Activated CD4-positive, alpha-beta T cell treated with anti-CD3 and anti-CD28 coated beads, Interleukin-2, amount 50 U/mL, for 24 hours (primary cell): ENCODE measurements at places on chromosomes 5 and 9.

DNA sequence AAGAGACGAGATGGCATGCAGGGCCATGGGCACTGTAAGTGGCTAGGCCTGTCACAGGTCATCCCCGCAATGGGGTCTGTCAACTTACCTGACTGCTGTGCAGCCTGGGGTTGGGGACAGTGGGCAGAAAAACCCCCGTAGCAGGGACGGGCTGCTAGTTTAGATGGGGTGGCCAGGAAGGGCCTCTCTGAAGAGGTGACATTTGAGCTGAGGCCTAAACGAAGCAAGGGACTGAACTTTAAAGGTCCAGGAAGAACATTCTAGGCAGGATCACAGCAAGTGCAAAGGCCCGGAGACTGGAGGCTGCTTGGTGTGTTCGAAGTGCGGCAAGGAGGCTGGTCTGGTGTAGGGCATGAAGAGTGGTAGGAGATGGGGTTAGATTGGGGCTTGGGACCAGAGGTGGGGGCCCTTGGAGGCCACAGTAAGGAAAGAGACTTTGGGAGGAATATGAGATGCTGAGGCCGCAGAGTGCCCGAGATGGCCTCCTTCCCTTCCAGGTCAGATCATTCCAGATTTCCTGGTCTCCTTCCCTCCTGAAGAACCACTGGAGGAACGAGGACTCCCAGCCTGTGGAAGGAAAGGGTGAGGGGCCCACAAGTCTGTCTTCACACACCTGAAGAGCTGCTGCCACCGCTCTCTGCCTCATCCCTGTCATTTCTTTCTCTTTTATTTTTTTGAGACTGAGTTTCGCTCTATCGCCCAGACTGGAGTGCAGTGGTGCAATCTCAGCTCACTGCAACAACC, 37.9 kb upstream of the SH3PXD2B start:
- no peak for DNase-seq

GRCh38 chr9:87099407-87099806, 152.1 kb upstream of the GAS1 start:
- no peak for DNase-seq

DNA sequence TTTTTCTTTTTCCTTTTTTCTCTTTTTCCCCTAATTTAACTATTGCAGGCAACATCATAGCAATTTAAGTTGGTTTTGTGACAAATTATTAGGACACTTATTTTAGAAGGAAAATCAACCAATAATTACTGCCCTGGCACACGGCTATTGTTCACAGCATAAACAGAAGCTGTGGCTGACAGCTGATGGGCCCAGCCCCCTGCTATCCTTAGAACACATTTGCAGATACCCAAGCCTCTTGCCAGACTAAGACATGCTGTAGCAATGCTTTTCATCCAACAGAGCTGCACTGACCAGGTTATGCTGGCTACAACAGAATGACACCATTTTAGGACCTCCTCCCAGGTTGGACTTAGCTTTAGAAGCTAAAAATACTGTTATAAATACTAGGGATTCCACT, 852.7 kb upstream of the DMAC1 start:
- DNase-seq, result no peak

GRCh38 chr5:61397238-61397637, 65.2 kb downstream of the ZSWIM6 start:
- no peak for DNase-seq

DNA sequence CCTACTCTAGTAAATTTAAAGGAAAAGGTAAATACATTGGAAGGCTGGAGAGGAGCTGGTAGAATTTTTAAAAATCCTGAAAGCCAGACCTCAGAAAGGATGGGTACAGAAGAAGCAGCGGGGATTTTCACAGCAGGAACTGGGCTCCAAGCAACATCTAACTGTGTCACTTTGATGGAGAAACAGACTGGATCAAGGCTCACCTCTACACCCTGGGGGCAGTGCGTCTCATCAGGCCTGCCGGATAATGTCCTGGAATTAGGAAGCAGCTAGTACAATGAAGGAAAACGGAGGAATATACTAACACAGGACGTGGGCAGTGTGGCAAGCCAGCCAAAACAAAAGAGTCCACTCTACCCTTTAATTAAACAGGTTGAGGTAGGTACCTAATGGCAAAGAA, 463.6 kb downstream of the TAF11L14 start:
- no peak for DNase-seq

DNA sequence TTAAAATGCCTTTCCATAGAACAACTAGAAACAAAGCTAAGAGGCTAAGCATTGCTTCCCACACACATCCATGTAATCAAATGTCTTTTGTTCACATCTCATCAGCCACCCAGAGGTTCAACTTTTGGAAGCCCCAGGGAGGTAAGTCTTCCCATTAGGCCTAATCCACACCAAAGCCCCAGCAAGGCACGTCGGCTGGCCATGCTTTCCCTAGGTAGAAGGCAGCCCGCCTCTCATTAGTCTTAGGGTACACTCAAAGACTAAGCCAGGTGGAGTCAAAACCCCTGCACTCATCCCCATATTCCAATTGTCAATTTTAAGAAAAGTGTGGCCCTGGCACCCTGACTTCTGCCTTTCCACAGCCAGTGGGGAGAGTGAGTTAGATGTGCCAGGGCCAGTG, 87.9 kb downstream of the ATPSCKMT start:
- DNase-seq, result no peak

- no peak for DNase-seq
Measured at GRCh38 chr5:107088907-107089306, 581.8 kb downstream of the EFNA5 start.

- no peak for DNase-seq
Measured at GRCh38 chr5:37116359-37116758, 132.8 kb downstream of the CPLANE1 start.

DNA sequence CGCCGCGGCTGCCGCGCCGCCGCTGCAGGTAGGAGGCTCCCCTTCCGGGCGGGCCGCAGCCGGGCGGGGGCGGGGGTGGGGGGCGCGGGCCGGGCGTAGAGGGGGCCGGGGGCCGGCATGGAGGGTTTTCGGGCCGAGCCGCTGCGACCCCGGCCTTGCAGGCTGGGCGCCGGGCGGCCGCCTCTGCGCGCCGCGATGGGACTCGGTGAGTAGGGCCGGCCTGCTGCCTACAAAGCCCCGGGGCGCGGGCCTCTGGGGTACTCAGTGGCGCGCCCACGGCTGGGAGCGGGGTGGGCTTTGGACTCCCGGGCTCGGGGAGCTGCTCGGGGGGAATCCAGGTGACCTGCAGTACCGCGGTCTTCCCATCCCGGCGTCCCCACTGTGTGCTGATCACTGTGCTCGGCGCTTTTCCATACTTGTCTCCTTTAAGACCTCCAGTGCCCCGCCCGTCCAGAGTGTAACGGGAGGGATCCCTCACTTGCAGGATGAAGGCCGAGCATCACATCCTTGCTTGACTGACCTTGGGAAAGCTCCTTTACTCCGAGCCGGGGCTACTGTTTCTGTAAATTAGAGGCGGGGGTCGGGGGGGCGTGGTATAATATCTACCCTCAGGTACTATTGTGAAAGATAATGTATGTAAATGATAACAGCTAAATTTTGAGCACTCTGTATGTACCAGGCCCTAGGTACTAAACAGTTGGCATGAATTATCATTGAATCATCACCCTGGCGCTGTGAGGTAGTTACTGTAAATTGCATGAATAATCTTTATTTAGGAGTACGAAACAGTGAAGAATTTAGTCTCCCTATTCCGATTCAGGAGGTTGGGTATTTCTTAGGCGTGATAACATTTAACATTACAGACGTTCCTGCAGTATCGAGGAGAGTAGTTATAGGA, 672 bp downstream of the MSANTD3 start:
- no peak for DNase-seq

DNA sequence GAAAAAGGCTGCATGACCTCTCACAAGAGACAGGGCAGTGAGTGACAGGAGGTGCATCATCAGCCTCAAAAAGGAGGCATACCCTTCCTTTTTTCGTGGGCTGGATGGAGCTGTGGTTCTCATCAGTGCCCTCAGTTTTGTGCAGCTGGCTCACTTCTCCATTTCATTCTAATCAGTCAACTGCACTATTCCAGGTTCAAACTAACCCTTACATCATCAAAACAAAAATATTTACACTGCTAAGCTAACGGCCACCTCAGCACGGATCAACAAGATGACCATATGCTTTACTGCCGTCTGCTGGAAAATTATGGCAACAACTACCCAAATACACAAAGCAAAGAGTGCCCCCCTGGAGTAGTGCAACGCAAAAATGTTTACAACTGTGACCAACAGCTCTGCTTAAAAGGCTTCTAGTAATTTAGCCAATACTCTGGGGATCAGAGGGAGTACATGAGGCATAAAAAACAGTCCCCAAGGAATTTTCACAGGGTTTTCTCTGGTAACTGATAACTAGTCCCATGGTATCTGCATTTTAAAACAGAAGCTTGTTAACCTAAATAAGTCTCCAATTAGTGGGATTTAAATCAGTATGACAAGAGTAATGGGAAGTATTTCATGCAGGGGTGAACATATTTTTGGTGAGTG, 10.8 kb downstream of the KCNV2 start:
- no peak for DNase-seq

- DNase-seq, result no peak
Measured at GRCh38 chr5:75331-76320, 16.3 kb upstream of the PLEKHG4B start.

DNA sequence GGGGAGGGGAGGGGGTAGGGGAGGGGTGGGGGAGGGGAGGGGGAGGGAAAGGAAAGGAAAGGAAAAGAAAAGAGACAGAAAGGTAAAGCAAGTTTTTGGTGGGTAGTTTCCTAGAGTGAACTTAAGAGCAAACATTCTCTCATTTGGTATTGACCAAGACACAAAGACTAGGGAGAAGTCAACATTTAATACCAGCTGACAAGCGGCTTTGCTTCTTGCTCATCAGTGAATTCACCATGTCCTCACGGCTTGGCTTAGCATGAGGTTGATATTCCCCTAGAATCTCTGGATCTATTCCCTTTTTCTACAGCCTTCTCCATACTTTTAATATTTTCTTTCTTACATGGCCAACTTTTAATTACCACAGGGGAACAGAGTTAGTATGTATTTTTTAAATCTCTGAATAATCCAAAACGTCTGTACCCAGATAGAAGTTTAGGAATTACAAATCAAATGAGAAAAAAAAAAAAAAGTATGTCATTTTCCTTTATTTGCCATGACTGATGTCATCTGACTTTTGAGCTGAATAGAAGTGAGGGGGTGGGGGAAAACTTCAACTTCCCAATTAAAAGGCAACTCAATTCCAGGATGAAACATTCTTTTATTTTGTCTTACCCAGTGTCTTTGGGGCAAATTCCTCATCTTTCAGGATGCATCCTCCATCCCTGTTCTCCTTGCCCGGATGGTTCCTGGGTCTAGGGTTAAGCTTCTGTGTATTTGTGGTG, 40.1 kb upstream of the GLIS3 start:
- no peak for DNase-seq

DNA sequence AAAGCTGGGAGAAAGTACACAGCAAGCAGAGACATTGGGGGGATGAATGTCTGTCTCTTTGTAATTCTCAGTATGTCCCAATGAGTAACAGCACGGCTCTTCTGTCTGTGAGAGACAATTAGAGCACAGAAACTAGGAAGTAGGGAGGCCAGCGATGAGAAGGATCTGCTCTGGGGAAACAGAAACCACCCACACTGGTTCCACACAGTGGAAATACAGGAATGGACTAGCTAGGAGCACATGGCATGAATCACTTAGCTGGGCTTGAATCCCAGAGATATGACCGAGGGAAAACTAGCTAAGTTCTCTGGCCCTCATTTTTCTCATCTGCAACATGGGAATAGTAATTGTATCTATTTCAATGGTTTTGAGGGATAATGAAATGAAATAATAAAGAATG, 895.9 kb downstream of the TLE4 start:
- DNase-seq, result no peak

DNA sequence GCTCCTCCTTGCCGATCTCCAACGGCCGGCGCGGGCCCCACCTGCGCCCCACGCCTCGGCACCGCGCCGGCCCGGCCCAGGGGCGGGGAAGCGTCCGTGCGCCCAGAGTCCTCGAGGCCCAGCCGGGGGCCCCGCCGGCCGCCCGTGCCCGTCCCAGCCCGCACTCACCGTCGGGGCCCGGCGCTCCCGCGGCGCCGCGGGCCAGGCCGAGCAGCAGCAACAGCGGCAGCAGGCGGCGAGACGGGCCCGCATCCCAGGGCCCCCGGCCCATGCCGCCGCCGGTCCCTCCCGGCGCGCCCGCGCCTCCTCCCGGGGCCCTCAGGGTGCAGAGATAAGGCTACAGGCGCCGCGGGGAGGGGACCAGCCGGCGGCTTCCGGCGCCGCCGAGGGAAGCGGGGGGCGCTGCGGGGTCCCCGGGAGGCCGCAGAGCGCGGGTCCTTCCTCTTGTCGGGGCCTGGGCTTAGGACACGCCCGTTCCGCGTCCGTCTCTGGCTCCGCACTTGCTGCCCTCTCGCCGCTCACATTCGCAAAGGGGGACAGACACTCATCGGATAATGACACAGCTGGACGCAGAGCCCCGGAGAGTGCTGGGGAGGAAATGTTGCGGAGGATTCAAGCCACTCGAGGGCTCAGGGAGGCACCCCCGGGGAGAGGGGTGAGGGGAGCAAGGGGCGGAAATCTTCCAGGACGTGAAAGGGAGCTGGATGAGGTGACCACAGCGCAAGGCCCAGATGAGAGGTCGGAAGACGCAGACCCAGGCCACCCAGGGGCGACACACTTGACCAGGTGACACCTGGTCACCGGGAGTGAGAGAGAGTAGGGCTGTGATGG, at the start of gene SUSD1:
SUSD1 (minus strand) TSS at position 333 of the 831 bp plus-strand sequence; CDS start at position 271, 62 bp downstream.
- no peak for DNase-seq

GRCh38 chr5:109141222-109142200, 268.3 kb downstream of the PJA2 start:
- no peak for DNase-seq

- DNase-seq, result no peak
Measured at GRCh38 chr5:149854866-149855265, 89.7 kb downstream of the PDE6A start.
